Activated CD4-positive, alpha-beta T cell treated with anti-CD3 and anti-CD28 coated beads, Interleukin-2, Interleukin-6, amounts not matched to agents 100 ng/mL and 50 ng/mL, durations not matched to agents 16 hours and 8 hours (primary cell): ENCODE measurements at places on chromosomes 12 and 14.

DNA sequence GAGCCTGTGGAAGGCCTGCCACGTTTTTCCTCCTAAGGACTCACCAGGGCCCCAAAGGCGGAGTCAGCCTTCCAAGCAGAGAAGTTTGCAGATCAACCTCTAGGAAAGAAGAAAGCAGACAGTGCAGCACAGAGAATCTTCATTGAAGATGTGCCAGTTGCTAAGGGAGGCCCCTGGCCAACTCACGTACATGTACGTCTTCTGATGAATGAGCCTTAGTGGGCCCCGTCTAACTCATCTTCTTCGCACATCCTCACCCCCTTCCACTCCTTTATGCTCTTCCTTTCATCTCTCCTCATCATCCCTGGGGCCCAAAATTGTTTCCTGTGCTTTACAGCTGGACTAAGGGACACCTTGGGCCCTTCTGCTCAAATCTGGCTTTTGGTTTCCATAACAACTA lies 703.0 kb upstream of the TBX3 start:
- no peak for DNase-seq

DNA sequence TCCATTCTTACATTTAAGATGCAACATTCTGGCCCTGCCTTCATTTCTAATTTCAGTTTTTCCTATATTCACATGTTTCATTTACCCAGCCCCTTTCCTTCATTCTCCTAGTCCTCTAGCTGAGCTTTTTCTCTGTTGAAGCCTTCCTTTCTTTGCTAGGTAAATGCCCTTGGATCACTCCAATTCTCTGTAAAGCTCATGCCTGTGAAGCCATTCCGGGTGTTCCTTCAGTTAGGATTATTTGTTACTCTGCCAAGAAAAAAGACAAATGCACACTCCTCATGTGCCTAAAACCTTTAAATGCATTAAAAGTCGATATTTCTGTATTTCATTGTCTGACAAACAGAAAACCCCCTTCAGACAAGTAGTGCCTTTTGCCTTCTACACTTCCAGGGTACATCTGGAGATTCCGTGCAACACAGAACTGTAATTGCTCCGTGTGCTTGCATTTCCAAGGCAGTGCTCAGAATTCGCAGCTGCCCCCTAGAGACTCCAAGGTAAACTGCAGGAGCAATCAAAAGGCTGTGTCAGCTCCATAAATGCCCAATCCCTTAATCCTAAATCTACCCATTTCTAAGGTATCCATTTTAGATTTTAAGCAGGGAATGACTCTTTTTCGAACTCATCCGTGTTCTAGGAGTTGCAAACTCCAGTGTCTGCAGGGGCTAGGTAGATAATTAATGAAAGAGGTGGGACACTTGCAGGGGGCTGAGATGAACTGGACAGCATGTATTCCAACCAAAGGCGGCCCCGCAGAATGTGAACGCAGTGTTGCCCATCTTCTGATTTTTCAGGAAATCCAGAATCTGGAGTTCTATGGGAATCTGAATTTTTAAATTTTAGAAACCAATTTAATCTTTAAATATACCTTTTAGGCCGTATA lies 320.2 kb downstream of the GRIN2B start:
- DNase-seq, result peak; percentile 47

DNA sequence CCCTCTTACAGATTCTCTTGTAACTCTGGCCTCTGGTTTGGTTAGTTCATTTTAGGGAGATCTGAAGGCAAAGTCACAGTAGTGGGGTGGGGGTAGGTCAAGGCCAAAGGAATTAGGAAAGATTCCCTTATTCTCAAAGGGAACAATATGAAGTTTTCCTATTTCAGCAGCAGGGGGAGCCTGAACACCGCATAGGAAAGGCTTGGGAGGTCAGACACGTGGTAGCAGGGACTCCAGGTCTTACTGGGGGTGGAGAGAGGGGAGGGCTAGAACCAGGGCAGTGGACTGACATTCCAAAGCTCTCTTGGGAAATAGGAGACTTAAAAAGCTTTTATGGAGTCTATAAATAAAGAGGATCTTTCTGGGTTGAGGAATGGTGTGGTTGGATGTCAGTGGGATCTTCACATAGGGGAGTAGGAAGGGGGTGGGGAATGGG lies 1.3 kb downstream of the ZC3H10 start:
- peak; percentile 79 for DNase-seq

DNA sequence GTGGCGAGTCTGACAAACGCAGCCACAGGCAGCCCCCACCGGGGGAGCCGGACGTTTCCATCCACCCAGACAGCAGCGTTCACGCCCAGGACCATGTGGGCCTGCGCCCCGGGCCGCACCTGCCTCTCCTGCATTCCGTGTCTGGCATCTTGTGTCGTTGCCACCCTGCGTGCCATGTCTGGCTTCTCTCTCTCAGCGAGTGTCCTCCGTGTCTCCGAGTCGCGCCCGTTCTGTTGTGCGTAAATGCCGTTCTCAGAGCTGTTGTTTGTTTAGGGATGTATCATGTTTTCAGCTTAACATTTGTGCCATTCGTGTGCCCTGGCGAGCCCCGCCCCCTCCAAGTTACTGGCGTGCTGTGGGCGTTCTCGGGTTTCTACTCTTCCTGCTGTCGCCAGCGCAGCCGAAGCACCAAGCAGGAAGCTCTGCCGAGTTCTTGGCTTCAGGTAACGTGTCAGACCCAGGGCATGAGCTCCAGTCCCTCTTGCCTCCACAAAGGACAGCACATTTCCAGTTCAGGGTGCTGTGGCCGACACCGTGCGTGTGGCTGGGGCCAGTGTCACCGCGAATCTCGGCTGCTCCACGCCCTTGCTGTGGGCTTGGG lies 34.6 kb downstream of the NOC4L start:
- peak; percentile 36 for DNase-seq

GRCh38 chr14:73492043-73492552 lies 1.4 kb downstream of the RIOX1 start:
- DNase-seq, result no peak

DNA sequence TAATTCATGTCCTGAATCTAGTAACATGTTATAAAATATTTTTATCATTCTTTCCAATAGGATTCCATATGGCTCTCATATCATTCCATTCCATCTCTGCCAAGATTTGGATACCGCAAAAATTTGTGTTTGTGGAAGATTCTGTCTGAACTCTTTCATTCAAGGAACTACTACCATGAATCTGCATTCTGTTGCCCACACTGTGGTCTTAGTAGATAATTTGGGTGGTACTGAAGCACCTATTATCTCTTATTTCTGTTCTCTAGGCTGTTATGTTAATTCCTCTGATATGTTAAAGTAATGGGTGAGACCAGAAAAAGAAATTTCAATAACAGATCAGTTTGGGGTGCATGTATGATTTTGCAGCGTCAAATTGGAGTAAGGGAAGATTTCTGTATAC lies 6.2 kb downstream of the RPL36AL start:
- no peak for DNase-seq

DNA sequence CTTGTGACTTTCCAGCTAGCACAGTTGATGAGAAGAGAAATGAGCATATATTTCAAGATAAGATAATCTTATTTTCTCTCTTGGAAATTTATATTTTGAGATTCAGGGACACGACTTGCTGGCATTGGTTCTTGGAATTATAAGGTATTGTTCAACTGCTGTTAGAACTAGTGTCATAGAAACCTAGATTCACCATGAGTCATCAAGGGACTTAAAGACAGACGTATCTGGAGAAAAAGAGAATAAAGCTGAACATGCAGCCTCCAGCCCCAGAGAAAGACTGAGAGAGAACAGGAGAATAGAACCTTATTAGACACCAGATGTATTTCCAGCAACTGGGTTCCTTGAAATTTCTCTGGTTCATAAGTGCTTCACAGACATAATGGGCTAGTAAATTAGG lies 194.4 kb upstream of the PPFIA2 start:
- no peak for DNase-seq

DNA sequence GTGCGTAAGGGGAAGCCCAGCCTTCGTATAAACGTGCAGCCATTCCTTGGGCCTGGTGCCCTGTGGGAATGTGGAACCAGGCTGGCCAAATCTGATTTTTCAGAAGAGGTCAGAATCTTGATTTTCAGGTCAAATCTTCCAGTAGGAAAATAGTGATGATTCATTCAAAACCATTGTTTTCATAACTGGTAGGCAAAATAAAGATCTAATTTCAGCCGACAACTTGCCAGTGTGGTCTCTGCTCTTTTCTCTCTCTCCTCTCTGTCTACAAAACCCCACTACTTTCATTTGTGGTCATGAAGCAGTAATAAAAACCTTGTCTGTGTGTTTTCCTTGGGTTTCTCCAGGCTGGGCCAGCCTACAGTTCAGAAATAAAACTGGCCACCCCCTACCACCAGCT lies 135.1 kb downstream of the RBM19 start:
- DNase-seq, result no peak

DNA sequence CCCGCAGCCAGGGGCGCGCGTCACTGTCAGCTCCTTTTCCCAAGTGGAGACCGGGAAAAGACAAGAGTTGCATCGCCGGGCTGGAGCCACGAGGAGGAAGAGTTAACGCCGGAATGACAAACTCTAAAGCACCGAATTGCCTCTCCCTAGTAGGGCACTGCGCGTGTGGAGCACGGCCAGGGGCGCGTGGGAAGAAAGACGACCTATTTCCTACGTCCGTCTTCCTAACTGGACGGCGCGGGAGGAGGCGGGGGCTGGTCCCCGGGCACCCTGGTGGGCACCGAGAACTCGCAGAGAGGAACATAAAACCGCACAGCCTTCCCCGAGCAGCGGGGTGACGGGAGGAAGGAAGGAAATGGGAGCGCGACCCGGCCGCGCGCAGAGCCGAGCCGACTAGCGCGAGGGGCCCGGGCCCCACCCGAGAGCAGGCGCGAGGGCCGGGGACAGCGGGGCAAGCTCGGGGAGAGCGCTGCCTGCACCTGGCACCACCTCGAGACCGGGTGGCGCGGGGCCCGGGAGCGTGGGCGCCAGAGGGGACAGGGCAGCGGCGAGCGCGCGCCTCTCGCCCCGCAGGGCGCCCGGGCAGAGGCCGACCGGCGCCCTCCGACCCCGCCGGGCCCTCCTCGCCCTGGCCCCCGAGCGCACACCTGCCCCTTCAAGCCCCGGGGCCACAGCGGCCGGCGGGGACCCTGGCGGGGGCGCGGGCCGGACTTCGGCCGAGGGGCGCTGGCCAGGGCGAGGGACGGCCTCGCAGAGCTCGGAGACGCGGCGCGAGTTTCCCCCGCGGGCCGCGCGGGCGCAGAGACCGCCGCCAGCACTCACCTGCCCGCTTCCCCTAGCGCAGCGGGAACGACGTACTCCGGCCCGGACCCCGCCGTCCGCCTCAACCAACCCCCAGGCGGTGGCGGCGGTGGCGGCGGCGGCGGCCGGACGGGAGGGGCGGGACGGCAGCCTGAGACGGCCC lies at the start of gene SETD3:
Gene SETD3 (minus strand): TSS at position 954 of the 964 bp plus-strand sequence. CDS start 15,054 bp downstream, outside the sequence.
- peak; percentile 41 for DNase-seq
